ENCODE measurements at places on chromosomes 6 and 20.

DNA sequence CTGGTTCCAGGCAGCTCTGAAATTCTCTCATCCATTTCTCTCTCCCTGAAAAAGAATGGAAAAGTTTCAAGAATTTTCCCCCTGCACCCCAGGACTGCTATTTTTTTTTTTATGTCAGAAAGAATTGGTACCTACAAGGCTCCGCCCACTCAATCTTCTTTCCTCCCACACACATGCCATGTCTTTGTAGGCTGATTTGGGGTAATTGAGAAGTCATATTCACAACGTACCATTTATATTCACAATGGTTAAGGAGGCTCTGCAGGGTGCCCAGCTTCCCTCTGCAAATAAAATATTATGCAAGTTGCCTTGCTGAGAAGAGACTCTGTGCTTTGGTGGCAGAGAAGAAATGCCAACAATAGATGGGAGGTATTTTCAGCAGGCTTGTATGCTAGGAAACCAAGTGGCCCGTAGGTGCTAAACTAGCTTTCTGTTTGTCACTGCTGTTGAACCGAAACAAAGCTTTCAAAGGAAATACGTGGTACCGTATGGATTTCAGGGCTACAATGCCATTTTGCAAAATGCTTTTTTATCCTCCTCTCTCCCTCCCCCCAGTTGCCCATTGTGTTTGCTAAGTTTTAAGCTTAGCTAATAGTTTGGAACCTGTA is 150.0 kb downstream of the PHACTR1 start:
- DNase-seq: no peak

DNA sequence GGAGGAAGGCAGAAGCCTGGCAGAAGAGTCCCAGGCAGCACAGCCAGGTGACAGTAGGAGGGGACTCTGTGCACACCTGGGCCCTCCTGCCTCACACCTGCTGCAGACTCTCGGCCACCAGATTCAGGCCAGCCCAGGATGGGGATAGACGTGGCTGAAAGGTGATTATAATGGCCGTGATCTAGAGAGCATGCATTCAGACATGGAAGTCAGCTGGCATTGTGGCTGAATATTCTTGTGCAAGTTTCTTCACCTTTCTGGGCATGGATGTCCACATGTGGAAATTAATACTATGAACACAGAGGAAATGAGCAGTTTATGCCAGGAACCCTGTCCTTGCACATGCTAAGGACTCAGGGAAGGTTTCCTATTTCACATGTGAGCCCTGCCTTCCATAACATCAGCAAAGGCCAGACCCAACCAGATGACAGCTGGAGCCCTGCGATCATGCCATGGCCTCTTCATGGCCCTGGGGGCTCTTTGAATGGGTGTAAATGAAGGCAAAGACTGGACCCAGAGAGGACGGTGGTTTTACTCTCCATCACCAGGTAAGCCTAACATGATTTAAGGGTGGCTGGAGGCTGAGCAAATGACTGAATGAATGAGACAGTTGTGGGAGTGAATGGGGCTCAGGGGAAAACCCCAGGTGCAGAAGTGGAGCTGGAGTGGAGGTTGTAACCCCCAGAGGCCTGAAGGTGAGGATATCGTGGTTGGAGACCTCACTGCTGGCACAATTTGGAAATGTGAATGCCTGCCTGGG is 2.7 kb upstream of the RAET1L start:
- DNase-seq: no peak

- DNase-seq: no peak
Observed at GRCh38 chr6:29474996-29475395, 12.8 kb downstream of the MAS1L start.

- no peak for DNase-seq
Observed at GRCh38 chr20:54431156-54431944, 44.0 kb upstream of the DOK5 start.

- DNase-seq: no peak
Observed at GRCh38 chr6:1527073-1527457, 82.7 kb upstream of the FOXC1 start.

GRCh38 chr20:31842471-31843157 is 2.8 kb downstream of the FOXS1 start:
- no peak for DNase-seq

GRCh38 chr6:43990275-43990626 is 137.0 kb downstream of the MRPL14 start:
- DNase-seq: no peak

GRCh38 chr20:39960522-39961428 is 728.3 kb downstream of the MAFB start:
- DNase-seq: no peak

GRCh38 chr20:25148982-25149846 is 46.3 kb upstream of the ENTPD6 start:
- DNase-seq: no peak

DNA sequence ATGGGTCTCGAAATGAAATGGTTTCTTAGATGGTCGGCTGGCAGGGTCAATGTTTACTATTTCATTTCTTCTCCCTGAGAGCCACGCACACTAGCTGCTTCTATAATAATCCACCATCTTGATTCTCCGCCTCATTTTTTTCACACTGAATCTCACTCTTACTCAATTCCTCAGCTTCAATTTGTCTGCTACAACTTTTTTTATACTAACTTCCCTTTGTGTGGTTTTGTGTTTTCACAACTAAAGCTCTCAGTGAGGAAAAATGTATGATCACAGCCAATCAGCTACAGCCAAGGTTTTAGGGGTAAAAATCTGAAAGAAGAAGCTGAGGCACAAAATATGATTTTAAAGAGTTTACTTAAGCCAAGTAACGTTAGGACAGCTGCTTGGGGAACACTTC is 1309.4 kb downstream of the EPHA7 start:
- no peak for DNase-seq

GRCh38 chr6:9620263-9620662 is 794.6 kb downstream of the TFAP2A start:
- DNase-seq: no peak

- no peak for DNase-seq
Observed at GRCh38 chr20:5433352-5433751, 116.6 kb upstream of the PROKR2 start.

GRCh38 chr6:89054208-89054607 is 26.3 kb upstream of the PNRC1 start:
- no peak for DNase-seq

- no peak for DNase-seq
Observed at GRCh38 chr6:45591306-45591705, 213.6 kb upstream of the SUPT3H start.

GRCh38 chr6:16324184-16324583 is 85.8 kb downstream of the GMPR start:
- DNase-seq: no peak

DNA sequence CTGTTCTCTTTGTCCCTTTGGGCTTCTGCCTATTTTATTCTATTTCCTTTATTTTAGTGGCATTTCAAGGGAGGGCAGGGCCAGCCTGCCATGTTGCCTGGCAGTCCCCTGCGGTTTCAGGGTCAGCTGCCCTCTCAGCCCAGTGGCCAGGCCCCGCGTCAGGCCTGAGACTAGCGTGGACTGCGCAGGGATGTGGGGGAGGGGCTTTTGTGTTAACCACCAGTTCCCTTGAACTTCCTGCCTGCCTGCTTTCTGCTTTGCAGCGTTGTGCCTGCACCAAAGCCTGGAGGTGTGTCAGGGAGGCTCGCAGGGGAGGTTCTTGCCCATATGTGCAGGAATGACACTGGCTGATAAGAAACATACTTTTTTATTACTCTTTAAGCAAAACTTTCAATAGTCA is 157.6 kb downstream of the SLC35B3 start:
- no peak for DNase-seq

GRCh38 chr6:88445188-88445965 is 279.2 kb upstream of the CNR1 start:
- no peak for DNase-seq

DNA sequence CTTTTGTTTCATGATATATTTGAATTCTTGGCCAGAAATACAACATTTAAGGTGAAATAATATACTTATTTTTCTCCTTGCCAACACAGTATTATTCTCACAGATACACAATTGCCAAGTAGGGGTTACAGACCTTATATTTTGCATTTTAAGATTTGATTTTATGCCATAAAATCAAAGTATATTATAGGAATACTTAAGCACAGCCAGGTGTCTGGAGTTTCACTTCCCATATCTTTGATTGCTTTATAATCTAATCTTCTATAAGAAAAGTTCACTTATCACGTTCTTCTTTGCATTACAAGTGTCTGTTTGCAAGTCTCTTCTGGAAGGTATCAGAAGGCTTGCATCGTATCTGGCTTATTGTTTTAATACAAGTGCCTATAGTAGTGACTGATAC is 327.7 kb upstream of the MANEA start:
- DNase-seq: no peak

DNA sequence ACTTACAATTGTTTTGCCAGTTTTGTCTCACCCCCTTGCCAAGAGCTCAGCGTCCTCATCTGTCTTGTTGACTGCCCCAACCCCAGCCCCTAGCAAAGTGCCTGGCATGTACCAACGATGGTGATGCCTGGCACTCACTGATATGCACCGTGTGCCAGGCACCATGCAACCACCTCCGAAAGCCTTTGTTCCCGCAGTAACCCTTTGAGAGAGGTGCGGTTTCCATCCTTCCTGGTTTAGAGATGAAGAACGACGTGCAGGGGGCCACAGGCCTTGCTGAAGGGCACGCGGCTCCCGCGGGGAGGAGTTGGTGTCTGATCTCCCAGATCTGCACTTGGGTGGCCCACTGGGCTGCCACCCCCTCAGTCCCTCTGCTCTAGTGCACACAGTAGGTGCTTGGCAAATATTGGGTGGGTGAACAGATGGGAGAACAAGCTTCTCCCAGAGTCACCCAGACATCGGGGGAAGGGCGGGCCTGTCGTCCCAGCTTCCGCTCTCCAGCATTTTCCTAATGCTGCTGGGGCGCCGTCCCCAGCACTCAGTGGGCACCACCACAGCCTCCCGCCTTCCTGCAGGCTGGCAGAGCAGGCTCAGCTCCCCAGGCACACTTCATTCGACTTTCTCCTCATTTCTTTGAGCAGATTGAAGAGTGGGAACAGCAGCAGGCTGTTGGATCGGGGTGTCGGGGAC is 35.3 kb downstream of the DLGAP4 start:
- no peak for DNase-seq

- DNase-seq: no peak
Observed at GRCh38 chr20:17023036-17023435, 203.8 kb upstream of the PCSK2 start.

Data from stimulated activated CD8-positive, alpha-beta memory T cell treated with anti-CD3 and anti-CD28 coated beads, Interleukin-4, amount 100 ng/mL, for 1 hour (primary cell).